ENCODE measurements at places on chromosomes 1 and 21. TPM values are rescaled to one million over a fixed set of nuclear protein-coding genes. Genes with fewer than 3 reads are reported as not detected.

- no peaks in the 10 kb centered on the region for H3K27me3 ChIP-seq
- no peak for DNase-seq
- H3K4me1 ChIP-seq: peaks cover 33% of the 10 kb centered on the region
- H3K4me3 ChIP-seq: no peak overlapping the region
Measured at GRCh38 chr1:116824631-116825206, 70.5 kb downstream of the CD2 start.

GRCh38 chr1:21568809-21569385, 59.7 kb downstream of the ALPL start:
- H3K36me3 ChIP-seq: peaks cover 13% of the 10 kb centered on the region
- H3K27me3 ChIP-seq: no peaks in the 10 kb centered on the region
- H3K27ac ChIP-seq: 0 out of 2 replicates have a peak overlapping the region, but pooled peaks have one; percentile 26

NBPF10 gene
- total RNA-seq: 0.63 TPM

CLIC6 gene
- 3.8 TPM for total RNA-seq

- no peaks in the 10 kb centered on the region for H3K4me1 ChIP-seq
- H3K27me3 ChIP-seq: no peaks in the 10 kb centered on the region
- DNase-seq: no peak
- H3K4me3 ChIP-seq: no peak overlapping the region
Measured at GRCh38 chr1:106027871-106028270, 1028.6 kb upstream of the PRMT6 start.

- H3K27ac ChIP-seq: peak overlapping the region; percentile 89
- no peak for DNase-seq
- no peaks in the 10 kb centered on the region for H3K36me3 ChIP-seq
- H3K4me3 ChIP-seq: no peak overlapping the region
- peaks cover 3% of the 10 kb centered on the region for H3K4me1 ChIP-seq
Measured at GRCh38 chr1:54604572-54605370, 18.6 kb downstream of the FAM151A start.

SAMD13 gene
- 2.3 TPM for total RNA-seq

- H3K27ac ChIP-seq: no peak overlapping the region
- peaks cover 19% of the 10 kb centered on the region for H3K4me1 ChIP-seq
- DNase-seq: no peak
- no peak overlapping the region for H3K4me3 ChIP-seq
Measured at GRCh38 chr1:176199707-176200106, 7.4 kb downstream of the COP1 start.

- H3K36me3 ChIP-seq: no peaks in the 10 kb centered on the region
- H3K27ac ChIP-seq: no peak overlapping the region
- H3K4me3 ChIP-seq: no peak overlapping the region
- no peak for DNase-seq
- no peaks in the 10 kb centered on the region for H3K27me3 ChIP-seq
- peaks cover 58% of the 10 kb centered on the region for H3K4me1 ChIP-seq
Measured at GRCh38 chr1:154747740-154748404, 122.2 kb downstream of the KCNN3 start.

GPR89A gene
- 27.2 TPM for total RNA-seq

DNA sequence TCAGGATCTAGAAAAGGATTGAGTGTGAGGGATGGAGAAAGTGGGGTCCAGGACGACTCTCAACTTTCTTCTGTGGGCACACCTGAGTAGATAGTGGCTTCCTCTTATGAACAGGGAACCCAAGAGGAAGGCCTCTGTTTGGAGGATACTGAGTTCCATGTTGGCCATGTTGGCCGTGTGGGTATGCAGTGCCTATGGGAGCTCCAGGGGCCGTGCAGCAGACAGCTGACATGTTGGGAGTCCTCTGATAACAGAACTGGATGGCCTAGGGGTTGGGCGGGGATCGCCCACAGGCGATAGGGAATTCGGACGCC, 43.0 kb downstream of the TMEM53 start:
- DNase-seq: no peak
- H3K27me3 ChIP-seq: no peaks in the 10 kb centered on the region
- peak overlapping the region; percentile 89 for H3K27ac ChIP-seq

GRCh38 chr21:41064334-41064791, 103.6 kb upstream of the BACE2 start:
- H3K36me3 ChIP-seq: no peaks in the 10 kb centered on the region
- DNase-seq: no peak
- peaks cover 26% of the 10 kb centered on the region for H3K4me1 ChIP-seq

SYCP1 gene
- total RNA-seq: 0.34 TPM

- H3K4me3 ChIP-seq: no peak overlapping the region
- peaks cover 13% of the 10 kb centered on the region for H3K36me3 ChIP-seq
- peaks cover 14% of the 10 kb centered on the region for H3K27me3 ChIP-seq
- H3K27ac ChIP-seq: no peak overlapping the region
- H3K4me1 ChIP-seq: peaks cover 31% of the 10 kb centered on the region
- DNase-seq: peak; percentile 9
Measured at GRCh38 chr21:45381036-45381787, 23.8 kb upstream of the COL18A1 start.

- no peak for DNase-seq
- H3K27ac ChIP-seq: no peak overlapping the region
- H3K4me1 ChIP-seq: no peaks in the 10 kb centered on the region
- no peak overlapping the region for H3K4me3 ChIP-seq
- H3K27me3 ChIP-seq: no peaks in the 10 kb centered on the region
Measured at GRCh38 chr1:86176226-86176625, 19.7 kb upstream of the COL24A1 start.

GRCh38 chr1:21325231-21325718, 35.0 kb upstream of the ECE1 start:
- H3K36me3 ChIP-seq: no peaks in the 10 kb centered on the region
- DNase-seq: no peak
- H3K27ac ChIP-seq: peak overlapping the region; percentile 20
- H3K4me3 ChIP-seq: no peak overlapping the region
- peaks cover 93% of the 10 kb centered on the region for H3K4me1 ChIP-seq

- DNase-seq: no peak
- peaks cover 77% of the 10 kb centered on the region for H3K36me3 ChIP-seq
- H3K27me3 ChIP-seq: no peaks in the 10 kb centered on the region
- H3K4me3 ChIP-seq: no peak overlapping the region
- no peak overlapping the region for H3K27ac ChIP-seq
Measured at GRCh38 chr21:46199436-46200373, 15.4 kb upstream of the SPATC1L start.

LCE1B gene
- total RNA-seq: not detected

- no peak overlapping the region for H3K27ac ChIP-seq
- no peaks in the 10 kb centered on the region for H3K27me3 ChIP-seq
- H3K4me1 ChIP-seq: peaks cover 13% of the 10 kb centered on the region
- H3K4me3 ChIP-seq: no peak overlapping the region
Measured at GRCh38 chr1:119428991-119429390, 14.0 kb downstream of the HSD3B2 start.

- H3K4me3 ChIP-seq: no peak overlapping the region
- H3K27ac ChIP-seq: no peak overlapping the region
Measured at GRCh38 chr21:36927719-36928117, 38.8 kb downstream of the HLCS start.

FALEC gene
- 1.0 TPM for total RNA-seq

All from WTC11 (cell line).